ENCODE measurements at places on chromosomes 4 and X.

- DNase-seq: no peak
Measured at GRCh38 chr4:63580796-63581475, 828.3 kb downstream of the TECRL start.

GRCh38 chr4:121800961-121801714 is at the start of gene EXOSC9:
TSS of gene EXOSC9 (plus strand) at chr4:121801323. CDS start at chr4:121801425, 102 bp downstream.
- peak; percentile 97 for DNase-seq

GRCh38 chr4:109699553-109700225 is 3.6 kb downstream of the CASP6 start:
- DNase-seq: peak; percentile 34

GRCh38 chr4:76197031-76197743 is 16.4 kb downstream of the SCARB2 start:
- no peak for DNase-seq

DNA sequence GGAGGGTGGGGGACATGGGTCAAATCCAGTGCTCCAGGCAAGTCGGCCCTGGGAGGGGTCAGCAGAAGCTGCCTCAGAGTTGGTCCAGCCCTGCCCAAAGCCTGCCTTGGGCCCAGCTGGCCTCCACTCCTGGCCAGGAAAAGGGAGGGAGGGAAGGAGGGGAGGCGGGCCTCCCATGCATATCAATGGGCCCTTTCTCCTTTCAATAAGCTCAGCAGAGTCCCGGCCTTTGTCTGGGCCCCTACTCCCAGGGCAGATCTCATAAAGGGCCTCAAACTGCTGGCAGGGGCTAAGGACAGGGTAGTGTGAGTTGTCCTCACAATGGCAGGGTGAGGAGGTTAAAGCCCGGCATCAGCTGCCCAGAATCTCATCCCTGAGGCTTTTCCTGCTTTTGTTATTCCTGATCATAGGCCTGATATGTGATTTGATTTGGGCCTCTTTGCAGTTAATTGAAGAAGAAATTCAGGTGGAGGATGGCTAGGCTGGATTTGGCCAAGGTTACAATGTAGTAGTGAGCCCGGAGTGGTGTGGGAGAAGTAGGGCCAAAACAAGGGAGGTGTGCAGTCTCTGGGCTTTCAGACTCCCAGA is 121.1 kb upstream of the ATP6AP2 start:
- no peak for DNase-seq

Data from fibroblast of skin of scalp (primary cell).